ENCODE measurements at places on chromosomes 11 and 22.
A peak's percentile ranks its signal among the peaks of the same experiment; 100 is the strongest.

DNA sequence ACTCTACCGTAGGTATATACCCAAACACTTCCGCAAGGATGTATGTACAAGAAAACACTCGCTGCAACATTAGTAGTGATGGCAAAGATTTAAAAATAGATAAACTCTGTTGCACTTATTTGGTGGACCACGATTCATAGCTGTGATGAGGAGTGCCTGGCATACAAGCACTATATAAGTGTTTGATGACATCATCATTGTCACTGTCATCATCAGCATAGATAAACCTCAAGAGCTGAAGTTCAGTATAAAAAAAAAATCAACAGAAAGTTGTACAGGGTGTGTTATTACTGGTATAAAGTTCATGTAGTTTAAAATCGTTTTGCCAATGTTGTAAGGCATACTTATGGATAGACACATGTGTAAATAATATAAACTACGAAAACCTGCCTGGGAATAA lies 24.0 kb upstream of the NUP50 start:
- DNase-seq, result no peak

- peak; percentile 86 for DNase-seq
Measured at GRCh38 chr11:2156416-2157182, 4.4 kb downstream of the INS start.

DNA sequence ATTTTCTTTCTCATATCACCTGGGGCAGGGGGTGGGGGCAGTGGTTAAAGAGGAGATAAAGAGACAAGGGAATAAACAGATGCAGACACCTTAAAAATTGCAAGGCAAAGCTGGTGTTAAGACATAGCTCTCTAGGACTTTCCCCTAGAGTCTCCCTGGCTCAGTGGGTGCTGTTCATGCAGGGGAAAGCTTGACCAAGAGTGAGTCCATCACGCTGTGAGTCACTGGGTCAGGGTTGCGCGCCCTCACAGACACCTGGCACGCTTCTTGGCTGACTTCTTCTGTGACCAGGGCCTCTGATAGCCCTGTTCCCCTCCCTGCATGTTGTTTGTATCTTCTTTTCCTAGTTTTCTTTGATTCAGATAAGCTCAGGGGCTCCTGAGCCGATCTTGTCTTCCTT lies 31.9 kb downstream of the COMMD9 start:
- no peak for DNase-seq

GRCh38 chr11:113896156-113896879 lies 8.3 kb upstream of the HTR3B start:
- DNase-seq, result no peak

DNA sequence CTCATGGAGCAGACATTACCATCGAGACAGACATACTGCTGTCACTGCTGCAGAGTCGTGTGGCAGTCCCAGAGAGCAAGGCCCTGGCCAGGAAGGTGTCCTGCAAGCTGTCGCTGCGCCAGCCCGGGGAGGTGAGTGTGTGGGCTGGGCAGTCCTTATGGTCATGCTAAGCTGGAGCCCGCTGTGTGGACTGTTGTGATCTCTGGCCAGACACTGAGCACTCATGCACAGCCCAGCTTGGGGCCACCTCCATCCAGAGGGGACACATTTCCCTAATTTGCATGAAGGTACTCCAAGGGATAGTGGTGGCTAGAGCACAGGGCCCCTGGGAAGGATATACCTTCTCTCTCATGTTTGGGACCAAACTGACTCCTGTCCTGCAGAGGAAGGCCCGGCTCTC lies 9.6 kb downstream of the ANKK1 start:
- peak; percentile 58 for DNase-seq

DNA sequence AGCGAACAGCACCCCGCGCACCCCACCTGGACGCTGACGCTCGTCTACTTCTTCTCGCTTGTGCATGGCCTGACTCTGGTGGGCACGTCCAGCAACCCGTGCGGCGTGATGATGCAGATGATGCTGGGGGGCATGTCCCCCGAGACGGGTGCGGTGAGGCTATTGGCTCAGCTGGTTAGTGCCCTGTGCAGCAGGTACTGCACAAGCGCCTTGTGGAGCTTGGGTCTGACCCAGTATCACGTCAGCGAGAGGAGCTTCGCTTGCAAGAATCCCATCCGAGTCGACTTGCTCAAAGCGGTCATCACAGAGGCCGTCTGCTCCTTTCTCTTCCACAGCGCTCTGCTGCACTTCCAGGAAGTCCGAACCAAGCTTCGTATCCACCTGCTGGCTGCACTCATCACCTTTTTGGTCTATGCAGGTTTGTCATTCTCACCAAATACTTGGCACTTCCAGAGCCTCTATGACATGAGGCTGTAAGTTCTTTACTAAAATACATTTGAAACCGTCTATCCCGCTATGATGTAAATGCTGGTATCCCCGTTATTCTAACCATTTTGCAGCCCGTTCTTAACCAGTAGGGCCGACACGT lies 535 bp downstream of the AQP11 start:
- no peak for DNase-seq

DNA sequence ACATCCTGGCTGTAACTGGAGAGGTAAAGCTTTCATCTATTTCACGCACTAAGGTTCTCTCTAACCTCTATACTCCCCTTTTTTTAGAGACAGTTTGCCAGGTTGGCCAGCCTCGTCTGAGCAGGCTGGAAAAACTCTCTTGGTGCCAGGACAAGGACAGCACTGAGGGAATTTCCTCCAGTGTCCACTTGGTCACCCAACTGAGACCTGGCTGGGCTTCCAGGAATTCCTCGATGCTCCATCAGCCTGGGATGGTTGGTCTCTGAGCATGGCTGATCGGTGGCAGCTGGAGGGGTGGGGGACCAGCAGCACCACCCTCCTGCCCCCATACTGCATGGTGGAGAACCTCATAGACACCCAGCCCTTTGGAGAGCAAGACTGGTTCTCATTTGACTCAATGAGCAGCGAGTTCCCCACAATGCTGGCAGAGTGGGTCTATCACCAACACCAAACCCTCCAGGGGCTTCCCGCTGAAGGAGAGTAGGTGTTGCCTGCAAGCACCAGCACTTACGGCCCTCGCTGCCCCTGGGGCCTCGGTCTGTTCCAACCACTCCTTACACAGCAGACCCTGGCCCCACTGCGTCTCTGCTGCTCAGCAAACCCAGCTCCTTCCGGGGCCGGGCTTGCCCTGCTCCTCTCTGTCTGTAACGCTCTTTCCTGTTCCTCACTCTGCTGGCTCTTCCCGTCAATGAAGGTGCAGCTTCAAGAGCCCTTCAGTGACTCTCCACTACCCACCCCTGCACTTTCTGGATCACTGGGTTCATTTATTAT lies 122.2 kb downstream of the ST3GAL4 start:
- no peak for DNase-seq

- DNase-seq, result no peak
Measured at GRCh38 chr22:19244600-19245352, 46.7 kb downstream of the CLTCL1 start.

DNA sequence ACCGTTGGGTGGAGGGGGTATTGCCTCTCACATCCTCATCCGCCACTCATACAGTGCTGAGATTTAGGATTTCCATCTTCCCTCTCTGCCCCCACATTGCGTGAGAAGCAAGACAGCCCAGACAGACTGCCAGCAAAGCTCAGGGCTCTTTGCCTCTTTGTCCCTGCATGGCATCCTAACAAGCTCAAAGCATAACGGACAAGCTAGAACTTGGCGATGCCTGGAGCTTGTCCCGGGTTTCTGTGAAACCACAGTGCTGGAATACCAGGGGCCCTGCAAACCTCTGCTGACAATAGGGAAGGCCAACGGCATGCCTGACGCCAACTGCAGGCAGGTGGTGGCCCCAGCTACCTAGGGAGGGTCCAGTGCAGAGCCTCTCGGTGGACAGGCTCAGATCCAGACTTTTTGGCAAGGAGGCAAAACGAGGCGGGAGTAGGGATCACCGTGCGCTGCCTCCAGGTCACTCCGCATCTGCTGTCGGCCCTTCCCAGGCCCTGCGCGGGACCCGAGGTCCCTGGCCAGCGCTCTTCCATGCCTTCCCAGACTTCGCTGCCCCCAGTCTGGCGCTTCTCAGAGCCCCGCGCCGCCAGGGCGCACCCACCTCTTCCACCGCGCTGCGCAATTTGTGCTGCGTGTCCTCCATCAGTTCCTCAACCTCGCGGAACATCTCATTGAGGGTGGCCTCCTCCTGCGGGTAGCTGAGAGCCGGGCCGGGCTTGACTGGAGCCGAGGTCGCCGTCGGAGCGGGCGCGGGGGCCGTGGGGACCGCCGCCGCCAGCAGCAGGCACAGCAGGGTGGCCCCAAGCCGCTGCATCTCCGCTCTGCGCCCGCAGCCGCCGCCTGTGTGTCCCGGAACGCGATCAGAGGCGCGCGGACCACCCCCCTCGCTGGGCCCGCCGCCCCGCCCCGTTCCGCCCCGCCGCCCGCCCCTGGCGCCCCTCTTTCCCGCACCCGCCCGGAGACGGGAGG lies at the start of gene DKK3:
TSS of gene DKK3 (minus strand) at position 858 of the 969 bp plus-strand sequence. CDS start at position 814, 44 bp downstream.
- DNase-seq, result no peak

- no peak for DNase-seq
Measured at GRCh38 chr22:28002181-28002700, 83.2 kb upstream of the PITPNB start.

- DNase-seq, result no peak
Measured at GRCh38 chr22:17982572-17983141, 41.7 kb downstream of the MICAL3 start.

- no peak for DNase-seq
Measured at GRCh38 chr11:65116370-65117205, 913 bp downstream of the ZNHIT2 start.

DNA sequence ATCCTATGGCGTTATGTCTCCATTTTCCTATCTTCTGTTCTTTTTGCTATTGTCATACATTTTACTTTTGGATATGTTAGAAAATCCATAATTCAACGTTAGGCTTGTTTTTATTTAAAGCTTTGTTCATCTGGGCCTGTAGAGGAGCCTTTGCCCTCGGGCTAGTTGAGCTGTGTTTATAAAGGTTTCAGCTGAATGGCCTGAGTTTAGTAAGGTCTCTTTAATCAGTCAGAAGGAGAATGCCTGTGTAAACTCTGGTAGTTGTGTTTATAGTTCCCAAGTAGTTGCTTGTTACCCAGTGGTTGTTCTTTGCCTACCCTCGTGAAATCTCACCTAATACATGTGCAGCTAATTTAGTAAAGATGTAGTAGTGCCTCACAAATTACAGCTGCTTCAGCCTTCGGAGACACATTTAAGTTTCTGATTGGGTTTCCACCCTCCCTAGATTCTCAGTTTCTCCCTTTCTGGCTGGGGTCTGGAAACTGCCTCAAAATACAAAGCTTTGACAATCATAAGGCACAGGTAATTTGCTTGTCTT lies 33.1 kb downstream of the MTMR3 start:
- no peak for DNase-seq

DNA sequence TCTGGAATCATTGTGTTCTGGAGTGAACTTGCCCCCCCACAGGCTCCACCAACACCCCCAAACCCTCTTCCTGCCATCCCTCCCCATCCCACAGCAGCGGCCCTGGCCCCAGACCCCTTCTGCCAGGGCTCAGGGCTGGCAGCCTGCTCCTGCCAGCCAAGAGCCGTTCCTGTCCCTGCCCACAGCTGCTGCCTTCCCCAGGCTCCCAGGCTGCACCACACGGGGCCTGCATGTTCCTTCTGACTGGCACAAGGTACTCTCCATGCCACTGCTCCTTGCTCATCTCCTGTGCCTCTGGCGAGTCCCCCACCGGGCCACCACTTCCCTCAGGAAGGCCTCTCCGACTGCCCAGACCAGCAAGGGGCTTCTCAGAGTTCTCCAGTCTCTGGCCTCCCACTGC lies 4.9 kb downstream of the GP1BB start:
- DNase-seq, result no peak

- no peak for DNase-seq
Measured at GRCh38 chr11:1283091-1283511, 26.3 kb downstream of the TOLLIP start.

Measured in cardiac septum (tissue), 1 donor.